ENCODE measurements at places on chromosomes 5 and 9.

- no peak for DNase-seq
Measured at GRCh38 chr9:22742401-22742800, 295.8 kb downstream of the DMRTA1 start.

GRCh38 chr5:109688630-109688969, 1.1 kb upstream of the MAN2A1 start:
- DNase-seq, result no peak

- DNase-seq, result no peak
Measured at GRCh38 chr5:138504799-138505198, 38.2 kb downstream of the ETF1 start.

DNA sequence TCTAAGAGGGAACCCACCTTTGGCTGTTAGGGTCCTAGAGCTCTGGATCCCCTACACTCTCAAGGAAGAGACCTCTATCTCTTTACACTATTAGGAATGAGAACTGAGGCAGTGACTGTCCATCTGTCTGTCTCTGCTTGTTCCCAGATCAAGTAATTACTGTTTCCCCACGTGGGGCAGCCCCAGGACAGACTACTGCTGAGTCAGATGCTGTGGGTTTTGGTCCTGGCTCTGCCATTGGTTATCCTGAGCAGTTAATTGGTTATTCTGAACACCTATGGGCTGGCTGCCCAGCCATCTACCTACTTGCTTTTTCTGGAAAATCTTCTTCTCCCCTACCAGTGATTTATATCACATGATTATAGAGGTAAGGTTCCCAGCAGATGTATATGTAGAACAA, 33.3 kb downstream of the FBXO10 start:
- no peak for DNase-seq

DNA sequence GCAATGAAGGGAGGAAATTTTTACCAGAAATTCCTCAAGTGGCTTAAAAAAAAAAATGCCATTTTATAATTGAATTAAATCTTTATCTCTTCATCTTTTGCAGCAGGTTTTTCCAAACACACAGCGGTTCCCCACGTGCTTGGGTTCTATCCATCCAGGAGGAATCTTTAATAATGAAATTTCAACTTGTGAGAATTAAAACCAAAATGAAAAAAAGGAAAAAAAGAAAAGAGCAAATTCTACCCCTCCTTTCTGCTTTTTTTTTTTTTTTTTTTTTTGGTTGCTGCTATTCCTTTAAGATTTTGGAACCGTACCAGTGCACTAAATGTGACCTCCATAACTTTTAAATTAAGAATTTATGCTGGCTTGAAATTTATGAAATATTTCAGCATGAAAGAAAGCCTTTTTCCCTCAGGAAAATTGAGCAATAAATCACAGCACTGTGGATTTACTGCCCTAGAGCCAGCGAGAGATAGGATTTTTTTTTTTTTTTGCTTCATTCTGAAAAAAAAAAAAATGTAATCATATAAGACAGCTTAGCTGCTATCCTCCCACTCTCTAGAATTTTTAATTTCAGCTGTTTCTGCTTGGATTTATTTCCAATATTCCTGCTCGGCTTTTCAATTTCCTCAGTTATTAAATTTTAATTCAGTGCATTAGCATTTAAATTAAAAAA, 88.5 kb downstream of the ZNF618 start:
- no peak for DNase-seq

- no peak for DNase-seq
Measured at GRCh38 chr5:127838661-127839060, 135.5 kb downstream of the CCDC192 start.
